Fibroblast of skin of abdomen (primary cell): ENCODE measurements at places on chromosomes 13 and 19.

DNA sequence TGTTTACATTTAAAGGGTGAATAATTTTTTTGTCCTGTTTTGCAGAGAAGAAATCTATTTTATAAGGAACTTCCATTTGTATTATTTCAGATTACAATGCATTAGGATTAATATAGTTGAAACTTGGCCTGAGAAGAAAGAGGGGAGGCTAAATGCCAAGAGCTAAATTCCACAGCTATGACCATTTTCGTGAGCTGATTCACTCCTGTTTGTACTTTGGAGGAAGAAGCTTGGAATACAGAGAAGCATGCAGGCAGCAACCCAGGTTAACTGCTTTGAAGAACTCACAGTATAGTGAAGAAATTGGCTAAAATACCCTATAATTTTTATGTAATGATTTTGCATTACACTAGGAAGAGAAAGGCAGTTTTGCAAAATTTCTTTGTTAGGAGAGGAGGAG lies 309.4 kb upstream of the KLF12 start:
- peak; percentile 89 for DNase-seq

GRCh38 chr13:30877335-30877734 lies 28.7 kb upstream of the MEDAG start:
- DNase-seq, result peak; percentile 80

DNA sequence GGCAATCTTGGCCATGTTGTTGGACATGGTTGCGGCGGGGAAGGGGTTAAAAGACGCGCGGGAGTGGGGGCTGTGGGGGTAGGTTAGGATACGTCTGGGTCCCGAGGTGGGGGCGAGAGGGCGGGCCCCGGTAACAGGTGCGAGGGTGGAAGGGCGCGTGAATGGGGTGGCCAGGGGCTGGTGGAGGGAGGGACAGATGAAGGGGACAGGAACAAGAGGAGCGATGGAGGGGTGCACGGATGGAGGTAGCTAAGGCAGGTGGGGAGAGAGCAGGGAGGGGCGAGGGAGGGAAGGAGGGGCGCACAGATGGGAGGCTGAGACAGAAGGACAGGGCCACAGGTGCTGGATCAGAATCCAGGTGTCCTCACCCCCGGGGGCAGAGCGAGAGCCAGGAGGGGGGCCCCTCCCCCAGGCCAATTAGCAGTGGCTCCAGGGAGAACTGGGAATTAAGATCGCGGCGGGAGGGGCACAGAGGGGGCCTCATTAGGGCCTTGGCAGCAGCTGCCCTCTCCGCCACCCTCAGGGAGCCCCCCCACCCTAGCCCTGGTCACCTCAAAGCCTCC lies 1.3 kb downstream of the GNG8 start:
- DNase-seq, result no peak

DNA sequence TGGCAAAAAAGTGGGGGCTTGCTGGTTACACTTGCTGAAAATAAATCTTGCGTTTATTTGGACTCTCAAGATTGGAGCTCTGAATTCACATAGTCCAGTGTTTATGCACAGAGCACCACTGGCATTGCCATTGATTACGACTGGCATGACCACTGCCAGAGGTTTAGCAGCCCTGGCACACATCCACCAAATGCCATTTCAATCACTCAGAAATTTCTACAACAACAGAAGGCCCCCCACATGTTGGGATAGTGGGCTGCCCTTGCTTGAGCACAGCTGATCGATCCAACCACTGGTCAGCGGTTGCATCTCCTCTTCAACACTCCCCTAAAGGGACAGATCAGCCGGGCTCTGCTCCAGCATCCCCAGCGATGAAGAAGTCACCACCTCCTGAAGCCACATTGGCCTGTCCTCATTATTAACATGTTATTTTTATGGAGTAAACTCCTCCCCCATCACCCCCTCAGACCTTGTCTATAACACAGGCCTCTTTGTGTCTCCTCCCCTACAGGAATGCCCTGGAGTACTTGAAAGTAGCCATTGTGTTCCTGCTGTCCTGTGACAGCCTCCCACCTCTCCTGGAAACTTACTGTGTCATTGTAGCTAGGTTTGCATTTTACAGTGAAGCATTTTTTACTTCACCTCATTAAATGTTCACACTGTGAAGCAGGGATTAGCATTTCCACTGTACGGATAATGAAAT lies 51.3 kb downstream of the CDADC1 start:
- no peak for DNase-seq

DNA sequence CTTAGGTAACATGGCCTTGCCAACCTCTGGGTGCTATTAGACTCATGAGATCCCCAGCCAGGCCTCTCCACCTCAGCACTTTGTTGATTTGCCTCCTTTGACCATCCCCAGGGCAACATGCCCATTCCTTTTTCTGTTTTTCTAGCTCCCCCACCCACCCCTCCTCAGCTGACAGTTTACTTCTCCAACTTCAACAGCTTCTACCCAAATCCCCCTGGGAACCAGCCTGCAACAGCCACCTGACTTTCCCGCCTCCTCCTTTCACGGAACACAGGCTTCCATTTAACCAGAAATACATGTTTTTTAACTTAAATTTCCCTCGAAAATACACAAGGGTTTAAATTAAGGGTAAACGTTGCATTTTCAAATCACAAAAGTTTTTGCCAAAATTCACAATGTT lies 117.3 kb downstream of the DLEU7 start:
- DNase-seq, result no peak

DNA sequence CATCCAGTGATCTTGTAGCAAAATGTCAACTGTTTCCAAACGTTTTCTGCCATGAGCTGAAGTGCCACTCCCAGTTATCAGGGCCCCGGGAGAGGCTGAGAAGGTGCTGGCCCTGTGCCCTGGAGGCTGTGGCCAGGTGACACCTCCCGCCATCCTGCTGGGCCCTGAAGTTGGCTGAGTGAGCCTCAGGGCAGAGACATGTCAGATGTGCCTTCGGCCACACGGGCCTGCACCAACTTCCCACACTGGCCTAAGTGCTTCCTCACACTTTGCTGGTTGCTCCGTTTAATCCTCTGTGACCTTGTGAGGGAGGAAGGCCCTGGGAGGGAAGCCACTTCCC lies 4.8 kb downstream of the ADPRHL1 start:
- no peak for DNase-seq

DNA sequence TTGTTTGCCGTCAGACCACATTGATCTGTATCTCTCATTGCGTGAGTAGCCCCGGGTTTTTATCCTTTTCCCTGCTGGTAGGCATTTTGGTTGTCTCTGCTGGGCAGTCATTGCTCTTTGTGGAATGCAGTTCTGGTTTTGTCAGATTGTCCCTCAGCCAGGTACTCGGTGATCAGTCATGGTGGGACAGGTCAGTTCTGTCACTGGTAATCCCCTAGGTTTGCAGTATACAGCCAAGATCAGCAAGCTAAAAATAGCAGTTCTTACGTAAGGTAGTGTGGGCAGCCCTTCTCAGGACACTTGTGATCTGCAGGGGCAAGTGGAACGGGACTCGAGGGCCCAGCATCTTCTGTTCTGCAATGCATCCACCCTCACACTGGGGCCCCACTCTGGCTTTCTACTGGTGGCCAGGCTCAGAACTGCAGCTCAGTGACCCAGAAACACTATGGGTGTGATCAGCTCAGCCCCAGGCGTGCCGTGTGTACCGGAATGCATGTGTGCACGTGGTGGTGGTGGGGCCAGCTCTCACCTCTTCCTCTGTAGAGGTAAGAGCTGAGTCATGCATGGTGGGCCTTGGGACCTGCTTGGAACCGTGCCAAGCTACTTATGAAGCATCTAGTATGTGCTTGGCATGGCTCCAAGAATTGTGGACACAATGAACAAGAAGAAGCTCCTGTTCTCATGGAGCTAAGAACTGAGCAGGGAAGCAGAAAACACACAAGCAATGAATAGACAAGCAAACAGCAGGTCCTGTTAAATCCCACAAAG lies 6.3 kb downstream of the PLEKHF1 start:
- DNase-seq, result no peak

GRCh38 chr13:24264976-24265375 lies 44.4 kb upstream of the C1QTNF9 start:
- no peak for DNase-seq

DNA sequence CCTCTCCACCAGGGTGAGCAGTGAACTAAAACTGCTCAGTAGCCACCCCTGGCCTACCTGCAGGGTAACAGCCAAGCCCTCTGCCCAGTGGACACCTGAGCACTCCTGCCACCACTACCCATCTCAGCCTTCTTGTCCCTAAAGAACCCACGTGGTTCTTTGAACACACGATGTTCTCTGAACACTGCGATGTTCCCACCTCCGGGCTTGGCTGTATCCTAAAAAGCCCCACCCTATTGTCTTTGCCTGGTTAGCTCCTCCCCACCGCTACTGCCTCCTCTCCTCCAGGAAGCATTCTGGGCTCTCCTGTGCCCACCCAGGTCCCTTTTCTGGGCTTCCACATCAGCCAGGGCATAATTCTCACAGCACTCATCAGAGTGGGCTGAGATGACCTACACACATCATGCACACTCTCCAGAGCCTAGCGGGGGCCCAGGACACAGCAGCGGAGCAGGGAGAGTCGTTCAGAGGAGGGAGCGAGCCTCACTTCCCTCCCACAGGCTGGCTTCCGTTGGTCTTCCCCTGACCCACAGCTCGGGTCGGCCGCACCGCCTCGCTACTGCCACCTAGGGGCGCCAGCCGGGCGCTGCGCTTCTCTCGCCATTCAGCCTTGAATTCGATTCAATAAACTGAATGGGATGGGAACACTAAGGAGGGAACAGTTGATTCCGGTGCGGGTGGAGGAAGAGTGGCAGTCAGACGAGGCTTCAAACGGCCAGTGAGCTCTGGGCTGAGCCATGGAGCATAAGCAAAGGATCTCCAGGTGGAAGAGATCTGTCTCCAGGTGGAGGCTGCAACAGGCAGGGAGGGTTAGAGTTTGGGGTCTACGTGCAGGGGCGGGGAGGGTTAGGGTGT lies 3.2 kb downstream of the ELAVL1 start:
- peak; percentile 65 for DNase-seq

- DNase-seq, result no peak
Observed at GRCh38 chr13:95335667-95336066, 34.4 kb upstream of the ABCC4 start.

GRCh38 chr19:41795031-41795461 lies 1.3 kb upstream of the CEACAM3 start:
- peak; percentile 15 for DNase-seq

GRCh38 chr19:32178956-32179355 lies 166.5 kb upstream of the ZNF507 start:
- no peak for DNase-seq

- DNase-seq, result no peak
Observed at GRCh38 chr13:99911965-99912566, 59.5 kb downstream of the ZIC5 start.

DNA sequence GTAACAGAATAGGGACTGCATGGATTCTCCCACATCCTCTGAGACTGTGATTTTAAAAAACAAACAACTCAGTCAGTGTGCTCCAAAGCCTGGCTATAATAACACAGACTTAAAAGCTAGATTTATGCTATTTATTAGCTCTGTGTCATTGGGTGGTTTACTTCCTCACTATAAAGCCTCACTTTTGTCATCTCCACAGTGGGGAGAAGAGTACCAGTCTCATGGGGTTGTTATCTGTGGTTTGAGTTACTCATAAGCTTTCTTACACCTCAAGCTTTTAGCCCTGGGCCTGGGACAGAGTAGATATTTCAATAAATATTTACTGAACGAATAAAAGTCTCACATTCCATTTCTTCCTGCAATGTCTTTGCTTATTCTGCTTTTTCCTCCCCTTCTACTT lies 5.3 kb downstream of the RNASEH2B start:
- peak; percentile 44 for DNase-seq

DNA sequence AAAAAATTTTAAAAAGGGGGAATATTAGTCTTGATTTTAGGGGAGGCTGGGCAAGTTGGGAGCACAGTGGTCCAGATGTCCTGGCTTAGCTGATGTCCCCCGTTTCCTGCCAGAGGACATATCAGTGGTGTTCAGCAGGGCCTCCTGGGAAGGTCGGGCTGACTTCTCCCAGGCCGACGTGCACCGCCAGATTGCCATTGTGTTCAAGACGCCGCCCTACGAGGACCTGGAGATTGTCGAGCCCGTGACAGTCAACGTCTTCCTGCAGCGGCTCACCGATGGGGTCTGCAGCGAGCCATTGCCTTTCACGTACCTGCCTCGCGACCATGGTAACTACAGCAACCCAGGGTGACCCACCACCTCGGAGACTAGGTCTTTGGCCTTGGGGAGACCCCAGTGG lies 6.4 kb upstream of the CLASRP start:
- no peak for DNase-seq

- no peak for DNase-seq
Observed at GRCh38 chr19:18895038-18895823, 727 bp downstream of the CERS1 start.
